Erythroblast (primary cell): ENCODE measurements at places on chromosomes 11 and 22.

DNA sequence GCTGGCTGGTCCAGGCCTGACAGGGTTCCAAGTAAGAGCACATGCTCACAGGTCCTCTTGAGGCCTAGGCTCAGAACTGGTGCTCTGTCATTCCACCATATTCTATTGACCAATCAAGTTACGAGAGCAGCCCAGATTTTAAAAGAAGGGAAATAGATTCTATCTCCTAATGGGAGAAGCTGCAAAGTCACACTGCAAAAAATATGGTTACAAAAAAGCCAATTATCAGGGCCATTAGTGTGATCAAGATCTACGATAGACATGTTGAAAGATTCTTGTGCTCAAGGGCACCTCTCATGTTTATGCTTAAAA lies 96.1 kb downstream of the CD44 start:
- no peak for DNase-seq

DNA sequence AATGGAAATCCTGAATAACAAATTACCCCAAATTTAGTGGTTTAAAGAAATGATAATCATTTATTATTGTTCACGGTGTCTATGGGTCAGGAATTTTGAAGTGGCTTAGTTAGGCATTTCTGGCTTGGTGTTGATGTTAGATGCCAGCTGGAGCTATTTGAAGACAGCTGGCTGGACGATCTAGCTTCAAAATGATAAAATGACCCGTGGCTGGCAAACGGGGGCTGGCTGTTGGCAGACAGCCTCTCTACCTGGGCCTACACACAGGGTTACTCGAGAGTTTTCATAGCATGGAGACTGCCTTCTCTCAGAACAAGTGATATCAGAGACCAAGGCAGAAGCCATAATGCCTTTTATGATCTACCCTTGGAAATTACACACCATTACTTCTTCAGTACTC lies 285.2 kb downstream of the METTL15 start:
- DNase-seq: no peak

- DNase-seq: no peak
These were observed 619.0 kb downstream of the SOX6 start for GRCh38 chr11:15737320-15737719.

DNA sequence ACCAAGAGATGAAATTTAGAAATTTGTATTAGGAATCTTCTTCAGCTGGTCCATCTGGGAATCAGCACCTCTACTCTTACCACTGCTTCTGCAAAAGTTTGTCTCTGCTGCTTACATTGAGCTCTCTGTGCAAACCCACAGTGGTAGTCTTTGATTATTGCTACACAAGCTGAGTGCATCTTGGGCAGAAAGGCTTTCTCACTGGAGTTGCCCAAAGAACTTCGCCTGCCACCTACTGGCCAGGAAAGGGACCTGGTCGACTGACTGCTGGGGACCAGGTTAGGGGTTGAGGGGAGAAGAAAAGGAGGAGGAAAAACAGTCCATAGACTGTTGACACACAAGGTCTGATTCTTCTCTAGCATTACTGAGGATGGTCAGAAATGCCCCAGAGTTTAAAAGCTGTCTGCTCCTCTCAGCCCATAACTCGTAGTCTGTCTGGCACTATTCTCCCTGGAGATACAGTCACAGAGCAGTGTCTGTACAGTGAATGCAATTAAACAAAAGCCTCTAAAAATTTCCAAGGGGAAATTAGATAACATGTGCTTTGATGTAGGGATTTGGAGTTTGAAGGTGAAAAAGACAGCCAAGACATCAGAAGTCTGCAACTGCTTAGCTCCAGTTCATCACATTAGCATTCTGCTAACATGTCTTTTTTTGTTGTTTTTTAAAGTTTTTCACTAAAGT lies 215.0 kb upstream of the CTSC start:
- DNase-seq: peak; percentile 45

DNA sequence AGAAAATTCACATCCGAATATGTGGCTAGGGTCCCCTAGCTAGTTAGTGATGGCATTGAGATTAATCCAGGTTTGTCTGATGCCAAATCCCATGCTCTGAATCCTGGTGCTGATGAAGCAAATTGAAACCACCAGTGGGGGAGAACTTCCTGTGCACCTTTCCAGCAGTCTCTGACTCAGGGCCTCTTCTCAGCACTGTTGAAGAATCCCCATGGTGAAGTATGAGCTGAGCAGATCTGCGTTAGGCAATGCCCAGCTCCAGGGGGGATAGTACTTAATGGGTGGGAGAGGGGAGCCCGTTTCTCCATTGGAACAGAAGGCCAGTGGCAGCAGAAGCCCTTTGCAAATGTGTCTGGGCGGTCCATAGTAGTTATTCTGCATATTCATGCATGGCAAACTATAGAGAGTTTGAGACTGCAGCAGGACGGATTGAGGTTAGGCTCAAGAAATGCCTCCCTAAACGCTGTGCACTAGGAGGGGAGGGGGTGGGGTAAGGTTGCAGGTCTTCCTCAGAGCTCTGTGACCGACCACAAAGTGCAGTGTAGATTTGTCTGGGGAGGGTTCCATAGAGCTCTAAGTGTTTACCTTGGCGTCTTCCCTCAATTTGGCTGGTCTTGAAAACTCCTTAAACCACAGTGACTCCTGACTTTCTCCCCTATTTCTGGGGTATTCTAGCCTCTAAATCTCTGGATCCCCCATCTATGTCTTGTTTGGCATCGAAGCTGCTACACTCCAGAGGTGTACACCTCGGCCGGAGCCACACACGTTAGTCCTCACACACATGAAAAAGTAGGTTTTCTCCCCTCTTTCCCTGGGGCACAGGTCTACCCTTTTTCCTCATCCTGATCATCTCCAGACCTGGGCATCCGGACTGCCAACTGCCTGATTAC lies 4.8 kb downstream of the POU2F3 start:
- no peak for DNase-seq

- DNase-seq: no peak
These were observed 5.9 kb upstream of the CAT start for GRCh38 chr11:34432822-34433221.

DNA sequence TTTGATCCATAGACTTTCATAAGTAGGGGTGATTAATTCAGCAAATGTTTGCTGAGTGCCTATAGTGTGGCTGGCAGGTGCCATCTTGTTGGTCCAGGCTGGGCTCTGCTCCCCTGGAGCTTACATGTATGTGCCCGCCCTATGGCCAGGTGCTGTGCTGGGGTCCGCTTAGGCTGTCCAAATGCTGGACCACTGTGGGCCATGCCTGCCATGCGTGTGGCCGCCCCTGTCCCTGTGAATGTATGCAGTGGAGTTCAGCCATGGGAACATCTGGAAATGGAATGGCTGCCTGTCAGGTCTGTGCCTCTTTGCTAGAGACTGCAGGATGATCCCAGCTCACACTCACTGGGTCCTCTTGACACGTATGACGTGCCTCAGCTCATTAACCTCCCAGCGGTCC lies 594.6 kb downstream of the TBC1D22A start:
- DNase-seq: no peak

DNA sequence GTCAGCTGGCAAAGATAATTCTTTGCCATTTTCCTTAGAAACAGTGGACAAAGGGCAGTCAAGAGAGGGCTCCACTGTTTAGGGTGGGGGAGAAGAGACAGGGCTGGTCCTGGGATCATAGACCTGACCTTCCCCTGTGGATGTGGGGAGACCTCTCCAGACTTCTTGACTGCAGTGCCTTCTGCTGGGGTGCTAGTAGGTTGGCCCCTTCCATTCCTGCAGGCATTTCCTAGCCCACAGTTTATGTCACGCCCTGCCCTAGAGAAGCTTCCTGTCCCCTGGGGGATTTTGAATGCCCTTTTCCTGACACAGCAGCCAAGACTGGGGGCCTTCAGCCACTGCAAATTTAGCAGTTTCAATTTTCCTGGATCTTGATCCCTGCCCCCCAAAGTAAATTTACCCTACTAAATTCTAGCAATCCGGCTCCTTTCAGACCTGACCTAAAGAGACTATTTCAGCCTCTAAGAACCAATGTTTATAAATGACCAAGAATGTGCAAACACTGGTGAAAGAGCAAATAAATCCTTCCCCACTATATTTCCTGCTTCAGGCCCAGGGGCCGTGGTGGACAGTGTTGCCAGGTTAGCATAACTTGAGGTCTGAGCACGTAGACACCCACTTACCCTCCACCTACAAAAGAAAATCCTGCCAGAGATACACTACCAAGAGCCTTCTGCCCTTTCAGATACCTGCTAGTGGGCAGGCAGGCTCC lies 58.4 kb downstream of the PPFIBP2 start:
- DNase-seq: no peak

DNA sequence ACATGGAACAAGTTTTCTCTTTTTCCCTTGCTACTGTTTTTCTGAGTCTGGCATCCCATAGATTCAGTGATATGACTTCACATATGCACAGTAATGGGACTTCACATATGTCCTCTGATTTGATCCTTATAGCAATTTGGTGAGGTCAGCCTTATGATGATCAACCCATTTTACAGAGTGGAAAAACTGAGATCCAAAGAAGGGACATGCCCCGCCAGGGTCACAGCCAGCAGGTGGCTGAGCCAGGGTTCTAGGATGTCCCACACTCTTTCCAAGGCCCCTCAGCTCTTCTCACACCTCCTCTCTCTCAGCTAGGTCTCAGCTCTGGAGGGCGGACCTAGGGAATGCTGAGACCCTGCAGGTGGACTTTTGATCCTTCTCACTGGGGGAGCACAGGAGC lies 44.3 kb upstream of the CD82 start:
- no peak for DNase-seq

DNA sequence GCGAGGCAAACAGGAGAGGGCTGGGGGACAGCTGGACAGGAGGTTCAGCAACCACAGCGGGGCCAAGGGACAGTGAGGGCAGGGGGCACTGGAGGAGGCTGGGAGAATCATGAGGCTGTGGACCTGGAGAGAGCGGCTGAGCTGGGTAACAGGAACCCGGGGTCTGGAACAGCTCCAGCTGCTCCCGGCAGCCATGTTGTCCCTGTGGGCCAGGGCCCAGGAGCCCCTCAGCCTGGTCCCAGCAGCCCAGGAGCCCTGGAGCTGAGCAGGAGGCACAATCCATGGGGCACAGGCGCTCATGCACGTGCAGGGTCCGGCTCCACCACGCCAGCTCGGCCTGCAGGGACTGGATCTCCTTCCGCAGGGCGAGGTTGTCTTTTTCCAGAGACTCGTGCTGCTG lies 7.4 kb downstream of the BATF2 start:
- no peak for DNase-seq

- DNase-seq: peak; percentile 82
These were observed 52.1 kb downstream of the SMCO4 start for GRCh38 chr11:93490996-93491618.

DNA sequence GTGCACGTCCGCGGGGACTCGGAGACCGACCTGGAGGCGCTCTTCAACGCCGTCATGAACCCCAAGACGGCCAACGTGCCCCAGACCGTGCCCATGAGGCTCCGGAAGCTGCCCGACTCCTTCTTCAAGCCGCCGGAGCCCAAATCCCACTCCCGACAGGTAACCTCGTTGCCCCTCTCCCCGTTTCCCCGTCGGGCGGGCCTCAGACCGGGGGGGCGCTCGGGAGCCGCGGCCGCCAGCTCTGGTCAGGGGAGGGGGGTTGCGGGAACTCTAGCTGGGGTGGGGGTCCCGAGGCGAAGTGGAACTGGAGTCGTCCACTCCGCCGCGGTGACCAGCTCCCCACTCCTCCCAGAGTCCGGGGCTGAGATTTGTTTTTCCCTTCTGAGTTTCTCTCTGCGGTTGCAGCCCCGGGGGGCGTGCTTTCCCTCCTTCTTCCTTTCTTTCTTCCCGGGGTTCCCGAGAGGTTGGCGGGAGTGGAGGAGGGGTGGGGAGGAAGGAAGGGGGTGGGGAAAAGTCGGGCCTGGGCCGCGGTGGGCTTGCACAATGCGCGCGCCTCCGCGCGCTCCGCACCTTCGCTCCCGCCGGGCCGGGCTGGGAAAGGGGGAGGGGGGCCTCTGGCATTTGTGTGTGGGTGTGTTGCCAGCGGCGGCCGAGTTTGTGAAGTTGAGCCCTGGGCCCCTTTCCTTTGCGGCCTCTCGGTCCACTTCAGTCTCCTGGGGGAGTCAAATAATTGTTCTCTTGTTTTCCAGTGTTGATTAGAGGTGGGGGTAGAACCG lies 952 bp downstream of the YAP1 start:
- DNase-seq: no peak

DNA sequence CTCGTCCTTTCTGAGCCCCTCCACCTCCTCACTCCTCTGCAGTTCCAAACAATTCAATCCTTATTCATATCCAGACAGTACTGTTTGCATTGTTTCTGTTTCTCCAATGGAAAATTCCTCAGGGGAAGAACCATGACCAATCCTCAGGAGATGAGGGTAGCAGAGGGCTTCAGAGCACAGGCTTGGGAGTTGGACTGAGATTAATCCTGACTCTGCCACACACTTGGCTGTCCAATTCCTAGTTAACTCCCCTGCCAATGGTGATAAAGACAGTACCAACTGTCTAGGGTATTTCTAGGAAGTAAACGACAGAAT lies 58.0 kb downstream of the MICAL3 start:
- DNase-seq: no peak

GRCh38 chr11:132022733-132023478 lies 652.5 kb downstream of the NTM start:
- no peak for DNase-seq

GRCh38 chr11:70568814-70569617 lies 170.7 kb downstream of the CTTN start:
- DNase-seq: no peak

DNA sequence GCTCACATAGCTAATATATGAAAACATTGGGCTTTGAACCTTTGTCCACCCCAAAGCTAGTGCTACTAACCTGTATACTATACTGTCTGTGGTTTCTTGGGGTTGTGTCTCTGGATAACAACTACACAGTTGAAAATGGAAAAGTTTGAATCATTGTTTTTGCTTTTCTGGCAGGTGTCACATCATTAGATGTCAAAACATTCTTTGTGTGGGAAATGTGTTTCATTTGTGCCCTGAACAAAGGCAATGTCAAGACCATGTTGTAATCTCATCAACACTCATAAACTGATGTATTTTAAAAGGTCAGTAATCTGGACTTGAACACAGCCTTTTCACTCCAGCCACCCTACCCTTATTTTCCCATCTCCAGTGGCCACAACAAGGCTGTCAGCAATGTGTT lies 16.5 kb downstream of the SYT13 start:
- DNase-seq: no peak

- DNase-seq: no peak
These were observed 85.1 kb upstream of the CARD18 start for GRCh38 chr11:105224482-105225253.

GRCh38 chr11:117851106-117851505 lies 25.4 kb downstream of the FXYD6 start:
- no peak for DNase-seq

- DNase-seq: peak; percentile 87
These were observed 1.1 kb downstream of the ST13 start for GRCh38 chr22:40855071-40855978.

GRCh38 chr11:23473782-23474181 lies 613.5 kb upstream of the CCDC179 start:
- DNase-seq: no peak

GRCh38 chr11:71525938-71526495 lies 1.1 kb upstream of the KRTAP5-7 start:
- DNase-seq: no peak
